ENCODE measurements at places on chromosomes 2 and 18.

GRCh38 chr2:105636109-105636740, 108.5 kb upstream of the NCK2 start:
- no peak for DNase-seq

DNA sequence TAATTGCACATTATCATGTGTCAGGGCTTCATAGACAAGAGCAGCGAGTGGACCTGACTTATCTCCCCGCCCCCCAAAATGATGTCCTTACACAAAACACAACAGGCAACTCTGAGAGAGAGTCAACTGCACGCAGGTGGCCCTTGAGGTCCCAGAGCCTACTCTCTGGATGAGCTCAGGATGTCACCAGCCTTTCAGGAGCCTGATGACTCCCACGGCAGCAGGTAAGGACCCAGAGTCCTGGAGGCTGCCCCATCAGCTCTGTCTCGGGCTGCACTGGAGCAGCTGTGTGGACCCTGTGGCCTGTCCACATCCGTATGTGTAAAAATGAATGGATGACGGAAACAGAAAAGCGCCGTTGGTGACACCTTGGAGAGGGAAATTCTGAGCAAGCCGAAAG, 130.9 kb downstream of the HDAC4 start:
- no peak for DNase-seq

DNA sequence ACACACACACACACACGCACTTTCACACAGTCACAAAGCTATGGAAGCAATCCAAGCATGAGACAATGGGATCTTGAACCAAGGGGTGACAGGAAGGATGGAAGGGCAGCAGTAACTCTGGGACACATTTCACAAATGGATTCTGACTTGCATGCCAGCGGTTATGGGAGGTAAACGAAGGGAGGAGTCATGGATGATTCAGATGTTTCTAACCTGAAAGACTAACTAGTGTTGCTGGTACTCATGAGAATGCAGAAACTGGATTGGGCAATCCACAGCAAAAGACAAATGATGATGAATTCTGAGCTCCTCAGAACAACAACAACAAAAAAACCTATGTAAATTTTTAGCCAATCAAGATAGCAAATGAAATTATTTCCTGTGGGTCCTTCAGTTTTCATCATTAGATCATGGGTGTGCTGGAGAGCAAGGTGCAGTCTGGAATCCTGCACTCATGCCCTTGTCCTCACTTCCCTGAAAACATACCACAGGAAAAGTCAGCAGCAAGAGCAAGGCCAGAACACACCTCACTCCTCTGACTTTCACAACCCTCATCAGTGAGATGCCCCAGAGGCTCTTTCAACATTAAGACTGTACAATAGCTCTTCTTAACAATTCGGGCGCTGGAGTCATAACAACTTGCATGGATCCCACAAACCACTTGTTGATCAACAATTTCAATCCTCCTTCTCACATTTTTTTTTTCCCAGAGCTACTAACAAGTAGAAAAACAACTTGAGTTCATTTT, 32.6 kb downstream of the ABCA12 start:
- DNase-seq = no peak

DNA sequence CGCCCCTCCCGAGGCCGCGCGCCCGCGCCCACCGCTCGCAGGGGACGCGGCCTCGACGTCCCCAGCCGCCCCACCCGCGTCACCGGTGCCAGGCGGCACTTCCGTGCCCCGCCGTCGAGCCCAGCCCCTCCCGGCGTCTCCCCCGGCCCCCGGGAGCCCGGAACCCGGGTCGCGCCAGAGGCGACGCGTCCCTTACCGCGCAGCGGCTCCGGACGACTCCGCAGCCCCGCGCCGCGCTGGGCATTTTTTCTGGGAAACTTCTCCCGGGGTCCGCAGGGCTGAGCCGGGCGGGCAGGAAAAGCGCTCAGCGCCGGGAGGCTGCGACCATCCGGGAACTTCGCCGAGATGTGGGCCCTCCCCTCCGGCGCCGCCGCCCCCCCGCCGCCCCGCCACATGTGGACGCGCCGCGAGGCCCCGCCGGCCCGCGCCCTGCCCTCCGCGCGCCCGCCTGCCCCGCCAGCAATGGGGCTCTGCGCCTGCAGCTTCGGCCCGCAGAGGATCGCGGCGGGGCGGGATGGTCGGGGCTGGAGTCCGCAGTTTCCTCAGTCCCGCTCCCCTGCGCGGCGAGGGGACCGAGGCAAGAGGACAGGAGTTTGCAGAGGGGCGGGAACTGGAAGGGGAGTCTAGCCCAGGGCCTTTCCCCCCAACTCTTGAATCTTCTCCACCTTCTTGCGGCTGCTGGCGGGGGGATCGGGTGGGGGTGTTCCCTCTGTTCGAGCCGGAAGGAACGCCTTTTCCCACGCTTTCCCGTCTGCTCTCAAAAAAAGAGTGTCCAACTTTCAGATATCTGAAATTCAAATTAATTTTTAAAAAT, 81.5 kb downstream of the CHRNA1 start:
- no peak for DNase-seq
